ENCODE measurements at places on chromosomes 2 and 18.

DNA sequence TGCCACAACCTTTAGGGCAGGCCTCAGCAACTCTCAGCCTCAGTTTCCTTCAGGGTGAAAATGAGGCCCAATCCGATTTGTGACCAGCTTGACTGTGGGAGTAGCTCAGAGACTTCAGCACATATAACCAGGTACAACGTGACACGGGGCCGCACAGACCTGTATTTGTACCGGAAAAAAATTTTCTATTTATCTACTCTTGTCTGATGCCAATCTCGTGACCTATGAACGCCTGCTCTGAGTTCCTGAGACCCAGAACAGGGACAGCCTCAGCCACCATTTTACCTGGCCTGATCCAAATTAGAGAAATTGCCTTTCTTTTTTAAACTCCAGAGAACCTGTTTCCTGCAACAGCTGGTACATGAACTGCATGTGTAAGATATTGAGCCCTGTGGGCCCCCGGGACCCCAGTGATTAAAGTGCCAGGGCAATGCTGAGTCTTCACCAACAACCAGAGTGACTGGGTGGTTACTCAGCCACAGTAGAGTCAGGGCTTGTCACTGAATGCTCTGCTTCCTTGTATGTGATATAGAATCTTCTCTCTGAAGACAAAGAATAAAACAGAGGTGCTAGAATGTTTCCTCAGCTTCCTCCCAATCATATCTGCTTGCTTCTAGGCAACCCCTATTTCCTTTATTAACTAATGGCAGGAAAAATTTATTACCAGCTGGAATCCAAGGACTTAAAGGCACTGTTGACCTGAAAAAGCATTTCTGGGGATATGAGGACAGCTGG lies 47.8 kb upstream of the FZD7 start:
- DNase-seq, result no peak

GRCh38 chr2:106825161-106825560 lies 60.8 kb downstream of the ST6GAL2 start:
- DNase-seq, result no peak

DNA sequence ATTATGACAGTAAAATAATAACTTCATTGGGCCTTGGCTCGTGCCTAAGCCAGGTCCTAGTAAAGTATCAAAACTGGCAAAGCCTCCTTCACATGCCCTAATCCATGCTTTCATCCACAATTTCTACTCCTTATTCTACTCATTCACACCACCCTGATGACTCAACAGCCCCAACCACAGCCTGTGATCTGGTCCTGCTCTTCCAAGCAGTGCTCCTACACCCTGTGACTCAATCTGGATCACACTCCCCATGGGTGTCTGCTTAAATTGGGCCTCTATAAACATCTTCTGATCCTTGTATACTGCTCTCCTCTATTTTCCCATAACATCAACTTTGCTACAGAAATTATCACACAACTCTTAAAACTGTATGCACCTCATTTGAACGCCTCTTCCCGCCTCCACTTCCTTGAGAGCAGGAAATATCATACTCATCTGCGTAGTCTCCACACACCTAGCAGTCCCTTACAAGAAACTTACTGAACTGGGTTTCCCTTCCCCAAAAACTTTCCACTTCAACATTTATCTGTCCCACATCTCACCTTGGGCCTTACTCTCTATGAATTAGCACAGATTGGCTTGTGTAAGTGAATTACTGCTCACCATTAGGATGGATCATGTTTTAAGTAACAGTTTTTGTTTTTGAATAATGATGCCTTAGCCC lies 15.9 kb downstream of the GTF3C3 start:
- peak; percentile 77 for DNase-seq

GRCh38 chr18:4157352-4157751 lies 297.8 kb downstream of the DLGAP1 start:
- DNase-seq, result no peak

- DNase-seq, result no peak
Observed at GRCh38 chr2:150710916-150711315, 223.4 kb upstream of the RND3 start.

GRCh38 chr18:59923539-59924196 lies 23.9 kb downstream of the PMAIP1 start:
- no peak for DNase-seq

Data from MG63 (cell line).